ENCODE measurements at places on chromosomes 2 and 18.

- peak; percentile 60 for DNase-seq
Observed at GRCh38 chr2:68832233-68832869, 38.8 kb downstream of the BMP10 start.

GRCh38 chr2:224366267-224366844 is 35.6 kb downstream of the FAM124B start:
- DNase-seq, result no peak

DNA sequence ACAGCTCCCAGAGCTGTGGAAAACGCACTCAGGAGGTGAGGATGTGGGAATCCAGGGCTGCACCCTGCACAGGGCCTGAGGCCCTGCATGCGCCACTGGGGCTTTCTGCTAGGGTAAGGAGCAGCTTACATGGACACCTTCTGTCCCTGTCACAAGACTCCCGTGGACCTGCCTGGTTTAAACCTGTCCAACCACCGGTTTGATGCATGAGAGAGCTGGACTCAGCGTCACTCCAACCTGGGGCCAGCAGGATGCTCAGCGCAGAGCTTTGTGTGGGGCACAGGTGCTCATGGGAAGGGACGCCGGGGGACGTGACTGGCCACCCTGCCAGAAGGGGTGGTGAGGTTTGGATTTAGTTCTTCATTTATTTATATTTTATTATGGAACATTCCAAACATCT is 24.2 kb downstream of the SNORC start:
- DNase-seq, result no peak

DNA sequence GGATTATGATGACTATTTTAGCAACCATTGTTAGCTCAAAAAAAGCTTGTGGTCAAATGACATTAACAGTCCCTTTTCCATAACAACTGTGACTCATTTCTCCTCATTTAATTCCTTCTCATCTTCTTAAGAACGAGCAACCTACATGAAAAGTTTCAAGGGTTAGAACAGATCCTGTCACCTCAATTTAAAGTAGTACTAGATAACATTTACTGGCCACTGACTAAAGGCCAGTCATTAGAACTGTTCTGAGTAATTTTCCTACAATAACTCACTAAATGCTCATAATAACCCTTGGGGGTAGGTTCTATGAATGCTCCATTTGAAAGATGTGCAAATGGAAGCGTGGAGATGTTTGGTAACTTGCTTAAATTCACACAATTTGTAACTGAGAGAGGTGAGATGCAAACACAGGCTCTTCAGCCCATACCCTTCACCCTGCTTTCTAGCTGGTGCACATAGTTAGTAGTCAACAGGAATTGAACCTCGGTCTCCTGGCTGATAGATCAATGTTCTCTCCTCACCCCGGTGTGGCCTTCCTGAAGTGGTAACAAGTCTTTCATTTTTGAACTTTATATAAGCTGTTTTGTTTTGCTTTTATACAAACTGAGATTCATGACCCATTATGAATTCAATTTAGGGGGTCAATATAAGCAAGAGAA is 212.5 kb downstream of the SETBP1 start:
- DNase-seq, result no peak

GRCh38 chr2:36777272-36777671 is 80.8 kb downstream of the VIT start:
- DNase-seq, result no peak

DNA sequence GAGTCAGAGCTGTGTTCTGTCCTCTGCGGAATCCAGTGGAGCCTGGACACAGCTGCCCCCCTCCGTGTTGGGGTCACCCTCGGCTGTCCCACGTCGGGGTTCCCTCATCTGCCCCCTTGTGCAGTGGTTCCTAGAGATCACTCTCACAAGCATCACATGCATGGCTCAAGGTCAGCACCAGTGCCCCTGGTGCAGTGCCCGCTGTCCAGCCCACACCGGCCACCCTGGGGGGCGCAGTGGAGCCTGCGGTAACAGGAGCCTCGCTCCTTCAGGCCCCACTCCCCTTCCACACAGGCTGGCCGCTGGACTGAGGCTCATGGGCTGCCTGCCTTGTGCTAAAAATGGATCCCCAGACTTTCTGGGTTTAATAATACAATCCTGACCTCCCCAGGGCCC is 8.8 kb downstream of the TEKT4 start:
- DNase-seq, result no peak

DNA sequence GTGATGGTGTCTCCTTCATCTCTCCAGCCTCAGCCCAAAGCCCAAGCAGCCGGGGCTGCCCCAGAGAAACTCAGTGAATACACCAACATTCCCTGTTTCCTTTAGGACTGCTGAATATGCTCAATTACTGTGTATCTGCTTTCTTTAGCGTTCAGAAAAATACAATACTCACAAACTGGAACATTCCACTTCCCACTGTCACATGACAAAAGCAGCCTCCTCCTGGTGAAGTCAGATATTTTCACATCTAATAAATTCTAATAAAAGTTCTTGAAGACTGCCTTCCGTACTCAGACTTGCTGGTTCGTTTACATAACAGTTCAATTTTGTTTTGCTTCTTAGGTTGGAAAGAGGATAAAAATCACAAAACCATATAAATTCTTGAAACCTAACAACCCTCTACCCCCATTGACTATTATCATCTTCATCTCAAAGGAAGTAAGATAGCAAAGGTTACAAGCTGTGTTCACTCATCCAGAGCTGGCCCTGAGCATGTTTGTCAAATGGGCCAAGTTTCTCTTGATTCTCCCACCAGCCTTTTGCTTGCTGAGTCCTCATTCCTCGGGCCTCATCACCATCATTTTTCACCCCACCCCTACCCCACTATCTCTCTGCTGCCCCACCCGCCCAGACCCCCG is 190.8 kb upstream of the HNRNPA3 start:
- no peak for DNase-seq

DNA sequence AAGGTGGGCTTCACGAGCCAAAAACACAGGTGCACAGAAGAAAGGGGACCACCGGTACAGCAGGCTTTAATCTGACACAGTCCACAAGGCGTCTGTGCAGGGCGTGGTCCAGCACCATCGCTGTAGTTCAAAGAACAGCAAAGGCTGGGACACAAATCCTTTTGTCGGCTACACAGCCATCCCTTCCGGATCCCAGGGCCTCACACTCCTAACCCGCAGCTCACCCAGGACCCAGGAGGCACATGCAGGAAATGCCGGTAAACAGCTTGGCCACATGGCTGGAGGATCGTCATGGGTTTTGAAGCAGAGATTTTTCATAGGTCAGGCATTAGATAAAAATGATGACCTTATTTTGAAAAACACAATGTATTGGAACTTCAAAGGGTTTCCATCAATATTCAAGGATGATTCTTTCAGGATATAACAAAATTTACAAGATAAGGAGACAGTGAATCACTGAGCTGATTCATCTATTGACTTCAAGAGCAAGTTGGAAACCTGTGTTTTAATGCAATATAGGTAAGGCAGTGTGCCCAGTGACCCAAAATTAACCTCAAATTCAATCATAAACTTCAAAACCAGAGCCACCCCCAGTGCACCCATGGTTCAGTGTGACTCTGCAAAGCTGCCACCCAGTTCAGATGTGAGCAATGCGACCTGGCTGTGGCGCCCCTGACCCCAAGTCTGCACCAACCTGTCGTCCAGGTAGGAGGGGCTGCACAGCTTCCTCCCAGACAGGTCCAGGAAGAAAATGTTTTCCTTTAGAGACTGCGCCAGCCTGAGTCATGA is 74.4 kb downstream of the TMEM18 start:
- DNase-seq, result no peak

DNA sequence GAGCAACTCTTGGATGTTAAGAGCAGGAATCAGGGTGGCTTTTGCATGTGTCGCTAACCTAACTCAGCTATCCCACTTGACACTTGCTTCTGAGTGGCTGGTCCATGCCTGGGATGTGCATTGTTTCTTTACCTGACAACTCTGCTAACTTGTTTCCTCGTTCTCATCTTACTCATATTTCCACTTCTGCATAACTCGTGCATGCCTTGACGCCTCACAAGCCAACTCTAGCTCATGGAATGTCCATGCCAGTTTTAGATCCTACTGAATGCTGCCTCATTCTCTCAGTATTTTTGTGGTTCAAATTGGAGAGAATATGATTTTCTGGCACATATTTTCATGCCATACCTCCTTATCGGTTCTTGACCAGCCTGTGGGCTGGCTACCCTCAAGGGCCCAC is 52.5 kb downstream of the CDCA7 start:
- DNase-seq, result no peak

DNA sequence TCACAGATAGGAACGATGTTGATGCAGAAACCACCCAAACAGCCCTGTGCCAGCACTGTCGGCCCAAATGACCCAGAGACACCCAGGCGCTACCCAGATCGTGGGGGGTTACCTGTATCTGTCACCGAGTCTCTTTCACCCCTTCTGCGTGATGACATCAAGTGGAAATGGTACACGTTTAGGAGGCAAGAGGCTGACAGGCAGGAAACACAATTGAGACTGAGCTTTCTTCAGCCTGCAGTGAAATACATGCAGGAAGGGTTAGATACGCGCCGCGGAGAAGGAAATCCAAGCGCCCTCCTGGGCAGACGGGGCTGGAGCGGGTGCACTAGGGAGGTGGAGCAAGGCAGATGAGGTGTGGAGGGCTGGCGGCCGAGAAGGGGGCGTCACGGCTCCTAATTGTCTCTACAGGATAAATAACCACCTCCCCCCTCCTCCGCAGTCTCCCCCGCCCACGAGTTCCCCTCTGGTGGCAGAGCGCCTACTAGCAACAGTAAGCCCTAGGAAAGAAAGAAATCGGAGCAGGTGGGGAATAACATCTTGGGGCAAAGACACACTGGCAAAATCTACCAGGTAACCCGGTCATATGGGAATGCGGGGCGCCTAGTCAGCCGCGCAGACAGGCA is at the start of gene RNF152:
Gene RNF152 (minus strand): TSS at position 325 of the 626 bp plus-strand sequence. CDS start 76,544 bp downstream, outside the sequence.
- DNase-seq, result peak; percentile 34

GRCh38 chr2:163800951-163801381 is 65.2 kb upstream of the FIGN start:
- DNase-seq, result no peak

GRCh38 chr18:48031641-48032040 is 101.2 kb upstream of the SMAD2 start:
- no peak for DNase-seq

GRCh38 chr2:23053601-23054000 is 331.4 kb upstream of the KLHL29 start:
- DNase-seq, result no peak

DNA sequence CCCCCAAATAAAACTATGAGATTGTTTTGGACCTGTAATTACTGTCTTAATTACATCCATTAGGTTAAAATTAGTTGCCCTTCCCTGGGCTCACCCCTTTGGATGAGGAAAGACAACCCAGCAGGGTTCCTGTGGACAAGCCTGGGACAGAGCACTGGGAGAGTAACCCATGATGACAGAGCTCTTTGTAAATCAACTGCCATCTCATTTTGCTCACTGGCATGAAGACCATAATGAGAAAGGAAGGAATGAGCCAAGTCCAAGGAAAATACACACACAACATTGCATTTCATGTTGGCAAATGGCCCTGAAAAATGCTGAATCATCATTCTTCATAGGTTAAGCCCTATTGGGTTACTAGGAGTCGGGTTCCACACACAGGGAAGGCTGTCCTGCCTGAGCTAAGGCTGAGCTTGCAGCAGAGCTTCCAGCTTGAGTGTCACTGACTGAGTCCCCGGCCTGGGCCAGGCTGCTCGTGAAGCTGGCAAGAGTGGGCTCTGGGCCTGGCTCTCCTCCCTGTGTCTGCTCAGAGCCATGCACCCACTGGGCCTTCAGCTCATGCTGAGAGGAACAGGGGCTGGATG is 94.1 kb upstream of the ACAA2 start:
- no peak for DNase-seq

DNA sequence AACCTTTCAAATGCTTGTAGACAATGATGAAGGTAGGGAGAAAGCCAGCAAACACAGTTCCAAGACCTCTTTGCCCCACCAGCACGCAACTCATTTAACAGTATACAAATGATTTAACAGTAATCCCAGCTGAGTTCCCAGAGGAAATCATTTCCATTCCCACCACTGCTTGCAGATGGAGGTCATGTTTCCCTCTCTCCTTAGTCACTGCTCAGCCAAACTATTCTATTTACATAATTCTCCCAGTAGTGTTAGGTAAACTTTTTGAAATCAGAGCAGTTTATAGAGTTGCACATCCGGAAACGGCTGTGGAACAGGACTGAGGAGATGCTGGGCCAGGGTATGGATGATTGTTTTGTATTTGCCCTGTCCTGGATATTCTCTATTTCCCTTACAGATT is 328.5 kb downstream of the FIGN start:
- no peak for DNase-seq

- DNase-seq, result no peak
Observed at GRCh38 chr2:54396107-54396506, 60.0 kb upstream of the SPTBN1 start.

Measured in stimulated activated CD8-positive, alpha-beta memory T cell treated with anti-CD3 and anti-CD28 coated beads, Interleukin-7, amount 100 ng/mL, for 4 hours (primary cell).